ENCODE measurements at places on chromosomes 1 and 21.

DNA sequence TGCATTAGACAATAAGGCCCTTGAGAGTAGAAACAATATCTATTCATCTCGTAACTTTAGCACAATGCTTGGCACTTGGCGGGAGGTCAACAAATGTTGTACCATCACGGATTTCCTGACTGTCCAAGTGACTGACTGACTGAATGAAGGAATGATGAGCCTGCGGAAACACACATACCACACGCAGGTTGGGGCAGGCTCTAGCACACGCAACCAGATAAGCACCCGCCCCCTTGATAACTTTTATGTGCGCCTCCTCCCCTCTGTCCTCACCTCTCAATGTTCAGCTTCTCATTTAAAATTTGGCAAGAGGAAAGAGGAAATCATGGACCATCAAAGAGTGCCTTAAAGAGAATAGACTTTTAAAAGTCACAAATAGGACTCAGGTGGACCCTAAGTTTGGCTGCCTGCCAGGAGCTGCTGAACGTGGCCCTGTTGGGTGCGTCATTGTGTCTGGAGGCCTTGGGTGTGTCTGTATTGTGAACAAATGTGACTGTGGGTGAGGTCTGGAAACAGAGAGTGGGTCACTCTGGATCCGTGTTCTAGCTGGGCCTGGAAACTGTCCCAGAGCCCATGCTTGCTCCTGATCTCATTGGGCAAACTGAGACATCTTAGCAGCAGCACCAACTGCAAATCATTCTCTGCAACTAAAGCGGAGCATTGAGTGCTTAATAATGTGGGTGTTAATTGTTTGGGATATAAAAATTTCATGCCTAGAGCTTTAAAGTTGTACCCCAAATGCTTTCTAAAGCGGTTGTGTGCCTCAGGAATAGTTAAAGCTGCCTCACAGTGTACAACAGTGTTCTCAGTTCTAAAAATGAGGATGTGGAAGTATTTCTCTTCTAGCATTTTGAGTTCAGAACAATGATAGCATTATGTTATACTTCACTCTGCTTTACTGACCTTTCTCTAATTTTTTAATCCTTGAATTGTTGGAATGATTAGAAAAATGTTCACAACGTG lies 47.6 kb upstream of the ABCG1 start:
- no peak for DNase-seq

- DNase-seq, result no peak
Observed at GRCh38 chr1:48870596-48870995, 93.9 kb upstream of the BEND5 start.

- peak; percentile 93 for DNase-seq
Observed at GRCh38 chr1:31376375-31377134, 3.7 kb upstream of the FABP3 start.

DNA sequence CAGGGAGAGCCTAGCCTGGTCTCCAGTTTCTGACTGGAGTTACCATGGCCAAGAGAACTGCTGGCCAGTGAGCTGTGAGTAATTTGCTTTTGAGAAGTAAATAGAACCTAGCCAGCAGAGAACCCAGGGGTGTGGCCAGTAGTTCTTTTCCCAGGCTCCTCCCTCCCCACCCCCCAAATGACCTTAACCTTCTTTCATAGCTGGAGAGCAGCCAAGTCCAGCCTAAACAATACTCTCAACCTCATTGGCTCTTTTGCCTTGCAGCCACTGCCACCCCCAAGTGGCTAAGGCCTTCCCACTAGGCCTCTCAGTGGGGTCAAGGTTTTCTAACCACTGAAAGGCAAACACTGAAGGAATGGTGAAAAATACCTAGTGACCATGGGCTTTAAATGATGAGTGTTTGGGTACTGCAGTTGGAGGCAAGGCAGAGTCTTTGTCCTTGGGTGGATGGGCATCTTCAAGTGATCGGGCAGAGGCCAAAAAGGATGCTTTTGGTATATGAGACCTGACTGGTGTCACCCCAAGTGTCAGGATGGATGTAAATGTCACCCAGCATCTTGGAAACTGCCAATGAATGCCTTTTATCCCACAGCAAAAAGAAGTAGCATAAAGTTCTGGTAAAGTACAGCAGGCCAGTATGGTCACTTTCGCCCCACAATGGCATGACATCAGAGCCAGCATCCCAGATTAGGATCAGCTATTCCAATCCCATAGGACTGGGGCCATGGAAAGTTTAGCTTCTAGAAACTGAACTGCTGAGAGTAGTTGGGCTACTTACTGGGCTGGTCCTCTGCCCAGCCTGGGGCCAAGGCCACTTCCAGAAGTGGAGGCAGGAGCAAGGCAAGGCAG lies 3.5 kb upstream of the PIGV start:
- DNase-seq, result peak; percentile 33

DNA sequence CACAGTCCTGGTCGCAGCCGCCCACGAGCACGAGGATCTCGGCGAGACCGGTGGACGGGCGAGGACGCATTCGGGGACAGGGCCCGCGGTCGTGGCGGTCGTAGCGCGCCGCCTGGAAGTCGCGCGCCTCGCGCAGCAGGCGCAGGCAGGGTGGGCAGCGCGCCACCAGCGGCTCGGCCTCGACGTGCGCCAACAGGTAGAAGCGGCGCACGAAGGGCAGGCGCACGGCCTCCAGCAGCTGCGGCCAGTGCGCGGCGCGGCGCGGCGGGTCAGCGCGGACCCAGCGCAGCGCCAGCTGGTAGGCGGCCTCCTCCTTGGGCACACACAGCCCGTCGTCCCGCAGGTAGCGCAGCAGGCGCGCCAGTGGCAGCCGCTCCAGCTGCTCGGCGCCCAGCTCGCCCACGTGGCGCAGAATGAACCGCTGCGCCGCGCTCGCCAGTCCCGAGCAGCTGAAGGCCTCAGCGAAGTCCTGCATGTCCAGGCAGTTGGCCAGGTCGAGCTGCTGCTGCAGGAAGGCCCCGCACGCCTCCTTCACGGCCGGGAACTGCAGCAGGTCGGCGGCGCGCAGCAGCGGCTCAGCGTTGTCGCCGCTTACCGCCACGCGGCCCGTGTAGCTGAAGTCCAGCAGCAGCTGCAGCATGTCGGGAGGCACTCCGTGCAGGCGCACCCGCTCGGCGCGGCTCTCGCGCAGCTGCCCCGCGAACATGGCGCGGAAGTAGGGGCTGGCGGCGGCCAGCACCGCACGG lies 573 bp downstream of the KLHL21 start:
- DNase-seq, result no peak

DNA sequence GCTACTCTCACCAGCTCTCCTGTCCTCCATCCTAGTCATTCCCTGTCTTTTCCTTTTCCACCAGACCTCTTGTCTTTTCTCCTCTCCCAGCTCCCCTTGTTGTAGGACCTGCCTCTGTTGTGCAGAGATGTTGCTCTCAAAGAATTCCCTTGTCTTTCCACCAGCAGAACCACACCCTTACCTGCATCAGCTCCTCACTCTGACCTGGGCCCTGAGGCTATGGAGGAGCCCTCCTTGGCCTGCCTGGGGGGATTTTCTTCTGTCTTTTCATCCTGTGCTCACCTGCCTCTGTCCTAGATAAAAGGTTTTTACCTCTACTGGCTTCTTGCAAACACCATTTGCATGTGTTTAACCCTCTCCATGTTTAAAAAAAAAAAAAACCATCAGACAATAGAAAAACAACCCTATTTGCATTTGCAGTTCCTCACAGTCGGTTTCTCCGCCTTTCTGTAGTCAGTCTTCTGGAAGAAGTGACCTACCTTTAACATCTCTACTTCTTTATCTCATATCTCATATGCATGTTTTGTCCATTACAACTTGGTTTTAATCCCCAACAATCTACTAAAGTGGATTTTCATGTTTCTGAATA lies 12.1 kb downstream of the FCRL5 start:
- no peak for DNase-seq

DNA sequence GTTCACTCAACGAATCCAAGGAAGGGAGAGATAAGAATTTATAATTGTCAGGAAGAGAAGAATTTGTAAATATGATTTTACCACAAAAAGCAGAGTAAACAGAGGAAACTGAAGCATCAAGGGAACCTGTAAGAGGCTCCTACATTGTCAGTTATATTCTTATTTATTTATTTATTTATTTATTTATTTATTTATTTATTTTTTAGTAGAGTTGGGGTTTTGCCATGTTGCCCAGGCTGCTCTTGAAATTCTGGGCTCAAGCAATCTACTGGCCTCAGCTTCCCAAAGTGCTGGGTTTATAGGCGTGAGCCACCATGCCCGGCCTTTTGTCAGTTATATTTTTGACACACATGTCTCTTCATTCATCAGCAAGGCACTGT lies 47.1 kb downstream of the FCRL3 start:
- no peak for DNase-seq

DNA sequence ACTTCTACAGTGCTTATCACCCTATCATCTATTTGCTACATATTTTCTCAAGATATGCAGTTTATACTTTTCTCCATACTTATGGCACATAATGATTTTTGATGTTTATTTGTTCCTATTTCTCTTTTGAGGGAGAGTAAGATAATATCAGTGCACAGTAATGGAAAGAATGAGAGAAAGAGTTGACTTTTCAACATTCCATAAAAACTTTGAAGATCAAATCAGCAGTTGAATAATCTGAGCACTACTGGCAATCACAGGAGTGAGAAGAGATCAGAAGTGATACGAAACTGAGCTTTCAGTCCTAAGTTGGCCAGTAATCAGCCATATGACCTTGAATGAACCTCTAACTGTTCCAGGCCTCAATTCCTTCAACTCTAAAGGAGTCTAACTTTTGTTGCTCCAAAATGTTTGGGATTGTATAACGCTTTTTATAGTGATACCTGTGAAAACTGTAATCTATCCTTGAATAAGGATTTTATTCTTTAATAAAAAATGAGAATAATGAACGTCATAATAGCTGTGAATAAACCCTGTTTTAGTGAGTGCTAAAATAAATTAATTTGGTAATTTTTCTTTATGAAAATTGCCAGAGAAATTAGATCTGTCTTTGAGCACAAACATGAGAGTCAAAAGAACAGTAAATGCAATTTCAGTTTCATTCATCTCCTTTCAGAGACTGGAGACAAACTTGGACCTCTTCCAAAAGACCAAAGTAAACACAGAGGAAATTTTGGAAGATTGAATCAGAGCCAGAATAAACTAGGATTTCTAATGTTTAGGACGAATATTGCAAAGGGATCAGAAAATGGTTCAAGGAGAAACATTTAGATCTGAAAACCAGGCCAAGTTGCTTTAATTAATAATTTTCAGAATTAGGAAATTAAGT lies 309.9 kb downstream of the ADGRL2 start:
- DNase-seq, result no peak

DNA sequence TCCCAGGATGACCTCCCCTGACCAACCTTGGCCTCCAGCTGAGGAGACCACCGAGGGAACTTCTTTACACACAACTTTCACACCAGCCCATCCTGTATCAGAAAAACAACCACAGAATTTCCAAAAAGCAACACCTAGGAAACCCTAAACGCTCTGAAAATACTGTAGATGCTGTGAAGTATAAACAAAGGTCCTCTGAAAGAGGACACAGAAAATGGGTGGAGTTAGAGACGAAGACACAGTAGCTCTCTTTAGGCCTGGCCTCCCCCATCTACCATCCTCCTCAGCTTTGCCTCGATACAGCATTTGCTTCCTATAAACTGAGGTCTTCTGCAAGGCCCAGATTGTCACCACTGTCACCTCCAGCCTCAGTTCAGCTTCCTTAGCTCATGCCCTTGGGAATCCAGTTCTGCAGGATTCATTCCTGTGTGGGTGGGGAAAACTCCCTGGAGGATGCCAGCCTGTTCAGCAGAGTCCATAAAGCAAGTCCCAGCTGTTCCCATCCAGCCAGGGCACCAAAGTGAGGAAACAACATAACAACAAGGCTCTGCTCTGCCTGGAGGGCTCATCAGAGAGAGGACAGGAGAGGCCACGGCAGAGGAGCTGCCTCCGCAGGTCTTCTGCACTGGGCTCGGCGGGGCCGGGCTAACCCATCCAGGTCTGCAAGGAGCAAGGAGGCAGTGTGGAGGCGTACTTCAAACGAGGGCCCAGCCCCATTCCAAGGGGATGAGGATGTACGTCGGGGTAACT lies 15.0 kb downstream of the PIK3C2B start:
- no peak for DNase-seq

Data from HFFc6 (cell line).